GM18507 (cell line): ENCODE measurements at places on chromosomes 2 and 18.

DNA sequence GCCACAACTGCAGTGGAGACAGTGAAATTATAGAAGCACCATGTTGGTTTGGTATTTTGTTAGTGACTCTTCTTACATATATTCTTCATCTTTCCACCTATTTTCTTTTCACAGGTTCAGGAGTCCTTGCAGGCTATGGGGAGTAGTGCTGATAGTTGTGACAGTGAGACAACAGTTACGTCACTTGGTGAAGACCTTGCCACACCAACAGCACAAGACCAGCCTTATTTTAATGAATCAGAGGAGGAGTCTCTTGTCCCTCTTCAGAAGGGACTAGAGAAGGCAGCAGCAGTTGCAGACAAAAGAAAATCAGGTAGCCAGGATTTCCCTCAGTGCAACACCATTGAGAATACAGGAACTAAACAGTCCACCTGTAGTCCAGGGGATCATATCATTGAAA is 23.6 kb downstream of the ITPRID2 start:
- no peak for DNase-seq

DNA sequence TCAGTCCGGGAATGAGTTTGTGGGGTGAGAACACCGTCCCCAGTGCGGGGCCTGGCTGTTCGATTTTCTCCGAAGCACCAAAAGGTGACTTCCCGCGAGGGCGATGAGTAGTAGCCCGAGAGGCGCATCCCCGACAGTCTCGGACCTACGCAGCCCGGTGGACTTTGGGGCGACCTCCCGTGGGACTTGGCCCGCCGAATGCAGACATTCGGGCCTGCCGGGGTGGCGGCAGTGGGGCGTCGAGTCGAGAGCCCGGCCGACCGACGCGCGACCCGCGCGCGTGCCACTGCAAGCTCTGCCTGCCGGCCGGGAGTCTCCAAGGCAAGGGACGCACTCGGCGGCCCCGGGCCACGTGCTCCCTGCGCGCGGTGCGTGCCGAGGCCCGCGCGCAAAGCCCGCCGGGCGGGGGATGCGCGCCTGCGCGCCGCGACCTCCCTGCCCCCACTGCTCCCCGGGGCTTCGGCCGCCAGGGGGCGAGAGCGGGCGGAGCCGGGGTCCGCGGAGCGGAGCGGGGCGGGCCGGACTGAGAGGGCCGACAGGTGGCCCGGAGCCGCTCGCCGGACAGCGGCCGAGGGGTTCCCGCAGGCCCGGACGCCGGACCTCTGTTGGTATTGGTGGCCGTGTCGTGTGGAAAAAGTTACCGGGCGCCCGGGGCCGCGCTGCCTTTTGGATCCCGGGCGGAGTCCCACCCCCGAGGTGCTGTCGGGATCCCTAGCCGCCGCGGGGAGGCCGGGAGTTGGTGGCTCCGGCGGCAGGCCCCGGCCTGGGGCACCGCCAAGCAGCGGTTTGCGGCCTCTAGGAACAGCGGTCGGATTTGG is 1.9 kb downstream of the PTMA start:
- DNase-seq = peak; percentile 66

DNA sequence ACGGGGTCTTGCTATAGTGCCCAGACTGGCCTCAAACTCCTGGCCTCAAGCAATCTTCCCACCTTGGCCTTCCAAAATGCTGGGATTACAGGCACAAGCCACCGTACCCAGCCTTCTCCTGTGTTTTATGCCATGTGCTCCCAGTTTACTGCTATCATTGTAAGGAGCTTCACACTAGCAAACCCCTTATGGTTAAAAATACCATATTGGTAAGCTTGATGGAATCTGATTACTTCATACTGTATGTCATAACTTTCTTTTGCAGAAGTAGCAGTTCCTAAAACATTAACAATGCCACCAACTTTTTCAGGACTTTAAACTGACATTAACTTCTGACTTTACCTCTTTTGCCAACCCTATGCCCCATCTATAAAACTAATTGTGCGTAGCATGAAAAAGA is 36.2 kb downstream of the HAT1 start:
- DNase-seq = no peak

- DNase-seq = no peak
Measured at GRCh38 chr2:200337621-200338020, 31.1 kb downstream of the SPATS2L start.

GRCh38 chr2:6355886-6356761 is 509.6 kb downstream of the CMPK2 start:
- DNase-seq = no peak

GRCh38 chr18:78992041-78993011 is 12.7 kb downstream of the SALL3 start:
- no peak for DNase-seq
